ENCODE measurements at places on chromosomes 6 and 20.

GRCh38 chr6:149719531-149719930 lies 1.6 kb upstream of the LATS1 start:
- no peak for DNase-seq

GRCh38 chr20:9480066-9480465 lies 34.3 kb upstream of the LAMP5 start:
- DNase-seq: no peak

- DNase-seq: peak; percentile 79
These were observed 234.1 kb upstream of the BMP2 start for GRCh38 chr20:6533351-6533750.

DNA sequence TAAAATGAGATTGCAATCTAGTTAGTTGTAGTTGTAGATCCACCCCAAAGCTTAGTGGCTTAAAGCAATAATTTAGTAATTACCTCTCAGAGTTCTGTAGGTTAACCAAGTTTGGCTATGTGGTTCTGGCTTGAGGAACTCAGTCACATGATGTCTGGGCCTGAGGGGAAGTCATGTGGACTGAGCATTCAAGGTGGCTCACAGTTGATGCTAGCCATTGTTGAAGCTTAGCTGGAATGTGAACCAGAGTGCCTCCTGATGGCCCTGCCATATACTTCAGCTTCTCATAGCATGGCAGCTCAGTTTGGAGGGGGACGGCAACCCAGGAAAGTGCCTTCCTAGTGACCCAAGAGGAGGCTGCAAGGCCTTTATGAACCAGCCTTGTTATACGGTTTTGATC lies 263.2 kb upstream of the RNF217 start:
- no peak for DNase-seq

- no peak for DNase-seq
These were observed 54.3 kb downstream of the TCP11 start for GRCh38 chr6:35086636-35087360.

- DNase-seq: no peak
These were observed 56.6 kb downstream of the SLC23A2 start for GRCh38 chr20:4944518-4945313.

DNA sequence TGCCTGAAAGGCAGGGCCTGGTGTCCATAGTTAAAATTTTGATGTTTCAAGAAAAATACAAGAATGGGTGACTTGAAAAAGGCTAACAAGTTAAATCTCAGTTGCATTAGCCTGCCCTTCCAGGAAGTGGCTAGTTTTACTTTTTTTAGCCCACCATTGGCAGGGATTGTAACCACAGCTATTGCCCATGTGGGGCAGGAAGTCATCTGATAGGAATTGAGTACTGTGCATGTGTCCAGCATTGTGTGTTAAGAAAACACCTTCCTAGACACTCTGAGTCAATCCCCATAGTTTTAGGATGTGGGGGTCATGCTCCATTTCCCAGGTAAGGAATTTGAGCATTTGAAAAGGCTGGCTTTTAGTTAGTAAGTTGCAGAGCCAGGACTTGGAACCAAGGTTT lies 26.9 kb downstream of the LYRM2 start:
- DNase-seq: peak; percentile 88

GRCh38 chr6:113068570-113068969 lies 721.4 kb downstream of the RFPL4B start:
- DNase-seq: no peak

DNA sequence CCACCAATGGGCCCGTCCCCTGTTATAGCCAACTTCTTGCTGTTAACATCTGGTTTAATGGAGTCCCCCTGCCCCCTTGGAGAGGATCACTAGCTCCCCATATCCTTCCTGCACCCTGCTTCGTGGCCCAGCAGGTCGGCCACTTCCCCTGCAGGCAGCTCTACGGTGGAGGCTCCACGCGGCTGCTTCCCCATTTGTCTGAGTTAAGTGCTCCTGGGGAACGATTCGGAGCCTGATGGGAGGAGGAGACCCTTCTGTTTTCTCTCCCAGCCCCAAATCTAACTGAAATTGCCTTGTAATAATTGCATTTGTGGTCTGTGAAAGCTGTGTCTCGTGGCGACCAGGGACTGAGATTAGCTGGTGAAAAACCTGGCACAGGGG lies 74.6 kb downstream of the SULF2 start:
- no peak for DNase-seq

DNA sequence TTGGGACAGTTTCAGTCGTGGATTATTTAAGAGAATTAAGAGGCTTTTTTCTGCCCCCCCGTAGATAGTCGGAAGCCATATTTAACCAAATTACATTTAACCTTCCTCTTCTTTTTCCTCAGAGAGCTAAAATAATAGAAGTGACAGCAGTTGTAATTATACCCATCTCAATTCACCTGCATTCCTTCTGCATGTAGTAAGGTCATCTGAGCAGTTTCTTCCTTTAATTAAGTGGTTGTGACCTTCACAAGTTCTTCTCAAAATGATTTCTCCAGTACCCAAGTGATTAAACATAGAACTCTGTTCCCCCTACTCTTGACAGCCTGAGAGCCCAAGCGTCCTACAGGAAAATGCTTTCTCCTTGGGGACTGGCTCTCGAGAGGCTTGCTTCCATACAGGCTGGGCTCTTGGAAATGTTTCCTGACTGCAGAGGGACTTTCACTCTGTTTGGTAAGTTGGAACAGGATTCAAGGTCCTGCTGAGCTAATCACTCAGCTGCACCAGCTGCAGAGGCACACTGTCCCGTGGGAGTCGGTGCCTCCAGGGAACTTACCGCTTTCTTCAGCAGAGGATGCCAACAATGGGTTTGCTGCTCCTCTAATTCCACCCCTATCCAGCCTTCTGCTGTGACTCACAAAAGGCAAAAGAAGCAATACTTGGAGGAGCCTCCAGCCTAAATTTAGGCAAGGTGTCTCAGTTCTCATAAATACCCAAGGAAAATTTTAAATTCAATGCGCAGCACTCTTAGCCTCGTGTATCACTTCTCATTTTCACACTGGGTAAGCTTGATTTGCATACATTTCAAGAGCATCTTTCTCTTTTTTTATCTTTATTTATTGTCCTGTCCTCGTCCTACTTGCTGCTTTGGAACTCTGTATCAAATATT lies 414.9 kb downstream of the KIF16B start:
- no peak for DNase-seq

DNA sequence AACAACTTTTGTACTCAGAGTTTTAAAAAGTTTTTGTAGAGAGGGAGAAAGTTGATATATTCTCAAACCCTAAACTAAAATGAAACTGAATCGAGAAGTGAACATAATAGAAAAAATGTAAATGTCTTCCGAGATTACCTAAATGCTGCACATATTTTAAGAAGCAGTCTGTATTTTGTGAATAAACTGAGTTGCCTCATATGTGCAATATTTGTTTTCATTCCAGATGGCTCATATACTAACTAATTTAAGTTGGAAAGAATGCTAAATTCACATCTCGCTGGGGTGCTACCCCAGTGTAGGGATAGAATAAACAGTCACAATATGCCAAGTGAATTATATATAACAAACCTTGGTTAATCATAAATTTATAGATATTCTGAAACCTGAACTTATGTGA lies 285.9 kb upstream of the THEMIS start:
- DNase-seq: no peak

GRCh38 chr20:1792274-1792673 lies 102.9 kb upstream of the SIRPA start:
- DNase-seq: peak; percentile 13

DNA sequence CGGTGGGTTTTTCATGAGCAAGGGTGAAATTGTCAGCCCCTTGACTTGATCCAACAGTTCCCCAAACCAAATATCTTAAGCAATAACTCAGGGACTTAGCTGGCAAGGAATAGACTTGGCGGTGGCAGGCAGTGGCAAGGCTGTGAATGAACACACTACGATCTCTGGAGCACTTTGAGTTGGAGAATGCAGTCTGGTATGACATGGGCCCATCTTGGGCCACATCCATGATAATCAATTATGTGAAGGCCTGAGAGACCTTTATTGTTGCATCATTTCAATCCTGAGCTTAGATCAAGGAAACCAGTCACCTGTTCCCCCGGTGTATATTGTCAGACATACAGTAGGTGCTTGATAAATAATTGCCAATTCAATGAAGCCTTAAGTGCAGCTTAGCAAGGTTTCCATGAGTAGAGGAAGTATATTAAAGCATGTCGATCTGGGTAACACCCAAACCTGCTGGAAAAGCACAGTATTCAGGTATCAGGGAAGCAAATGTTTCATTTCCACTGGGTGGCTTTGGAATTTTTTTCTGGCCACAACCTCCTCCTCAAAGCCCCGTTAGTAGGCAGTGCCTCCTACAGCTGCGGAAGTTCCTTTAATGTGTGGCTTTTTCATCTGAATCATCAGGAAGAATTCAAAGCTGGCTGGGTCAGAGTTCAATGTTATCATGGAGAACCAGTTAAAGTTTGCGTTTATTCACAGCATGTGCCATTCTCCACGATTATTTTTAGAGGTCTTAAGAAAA lies 10.2 kb downstream of the CASS4 start:
- peak; percentile 88 for DNase-seq

DNA sequence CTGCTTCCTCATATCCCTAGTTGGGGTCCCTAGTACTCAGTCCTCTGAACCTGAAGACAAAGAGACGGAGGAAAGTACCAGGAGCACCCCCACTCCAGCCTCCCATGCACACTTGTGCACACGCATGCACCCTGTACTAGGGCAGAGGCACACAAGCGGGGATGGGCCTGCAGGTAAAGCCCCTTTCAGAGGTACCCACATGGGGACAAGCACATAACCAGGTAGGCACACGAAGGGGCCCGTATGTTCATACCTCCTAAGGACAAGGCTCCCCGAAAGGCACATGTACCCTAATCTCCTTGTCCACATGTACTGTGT lies 1.1 kb downstream of the TMEM151B start:
- no peak for DNase-seq

DNA sequence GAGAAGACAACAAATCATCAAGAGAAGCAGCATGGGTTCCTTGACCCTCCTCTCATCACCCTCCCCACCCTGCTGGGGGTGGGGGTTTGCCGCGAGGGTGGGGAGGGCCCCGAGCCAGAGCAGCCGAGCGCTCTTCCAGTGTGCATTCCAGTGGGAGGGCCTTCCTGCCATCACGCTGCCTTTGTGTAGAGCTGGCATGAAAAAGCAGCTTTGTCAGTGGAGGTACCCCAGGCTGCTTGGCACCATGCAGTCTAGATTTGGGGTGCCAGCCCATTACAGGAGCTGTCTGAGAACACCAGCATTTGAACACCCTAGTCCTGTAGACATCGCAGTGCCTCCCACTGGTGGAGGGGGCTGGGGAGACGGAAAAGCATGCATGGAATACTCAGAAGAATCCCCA lies 12.2 kb downstream of the BAK1 start:
- no peak for DNase-seq

DNA sequence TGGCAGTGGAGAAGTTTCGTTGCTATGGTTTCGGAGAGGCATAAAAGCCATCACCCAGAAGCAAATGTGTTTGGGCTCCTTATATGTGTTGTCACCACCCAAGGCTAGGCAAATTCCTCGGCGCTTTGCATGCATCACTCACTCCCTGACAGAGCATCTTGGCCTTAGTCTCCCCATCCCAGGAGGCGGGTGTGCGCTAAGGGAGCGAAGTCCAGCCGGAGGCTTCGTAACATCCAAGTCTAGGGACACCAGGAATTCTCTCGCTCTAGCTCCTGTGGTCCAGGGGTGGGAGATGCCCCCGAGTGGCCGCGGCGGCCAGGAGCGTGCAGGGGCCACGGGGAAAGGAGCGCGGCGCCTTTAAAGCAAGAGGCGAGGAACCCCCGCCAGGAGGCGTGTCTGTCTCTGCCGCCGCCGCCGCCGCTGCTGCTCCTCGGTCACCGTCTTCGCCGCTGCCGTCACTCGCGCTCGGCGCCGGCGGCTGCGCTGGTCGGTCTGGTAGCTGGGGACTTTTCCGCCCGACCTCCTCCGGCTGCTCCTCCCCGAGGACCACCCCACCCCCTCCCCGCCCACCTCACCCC lies at the start of gene GRIK2:
Gene GRIK2, plus strand, starts transcription at position 458 of the 578 bp plus-strand sequence.
- DNase-seq: peak; percentile 54

- DNase-seq: peak; percentile 53
These were observed 56.5 kb downstream of the SCML4 start for GRCh38 chr6:107767637-107768036.

DNA sequence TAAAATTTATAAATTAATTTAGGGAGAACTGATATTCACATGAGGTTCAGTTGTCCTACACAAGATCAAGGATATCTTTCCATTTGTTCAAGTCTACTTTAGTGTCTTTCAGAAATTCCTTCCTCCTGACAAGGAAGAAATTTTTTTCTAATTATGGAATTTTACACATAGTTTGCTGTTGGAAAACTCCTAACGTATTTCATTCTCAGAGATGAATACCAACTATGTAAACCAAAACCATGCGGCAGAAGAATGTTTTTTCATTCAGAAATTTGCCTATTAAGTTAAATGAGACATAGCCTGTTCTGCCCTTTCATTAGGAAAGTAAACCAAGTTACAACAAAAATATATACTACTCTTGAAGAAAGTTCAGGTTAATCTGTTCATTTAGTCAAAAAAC lies 111.2 kb upstream of the PRDM1 start:
- DNase-seq: no peak

GRCh38 chr6:25697537-25698340 lies 45.7 kb downstream of the SCGN start:
- DNase-seq: peak; percentile 28

DNA sequence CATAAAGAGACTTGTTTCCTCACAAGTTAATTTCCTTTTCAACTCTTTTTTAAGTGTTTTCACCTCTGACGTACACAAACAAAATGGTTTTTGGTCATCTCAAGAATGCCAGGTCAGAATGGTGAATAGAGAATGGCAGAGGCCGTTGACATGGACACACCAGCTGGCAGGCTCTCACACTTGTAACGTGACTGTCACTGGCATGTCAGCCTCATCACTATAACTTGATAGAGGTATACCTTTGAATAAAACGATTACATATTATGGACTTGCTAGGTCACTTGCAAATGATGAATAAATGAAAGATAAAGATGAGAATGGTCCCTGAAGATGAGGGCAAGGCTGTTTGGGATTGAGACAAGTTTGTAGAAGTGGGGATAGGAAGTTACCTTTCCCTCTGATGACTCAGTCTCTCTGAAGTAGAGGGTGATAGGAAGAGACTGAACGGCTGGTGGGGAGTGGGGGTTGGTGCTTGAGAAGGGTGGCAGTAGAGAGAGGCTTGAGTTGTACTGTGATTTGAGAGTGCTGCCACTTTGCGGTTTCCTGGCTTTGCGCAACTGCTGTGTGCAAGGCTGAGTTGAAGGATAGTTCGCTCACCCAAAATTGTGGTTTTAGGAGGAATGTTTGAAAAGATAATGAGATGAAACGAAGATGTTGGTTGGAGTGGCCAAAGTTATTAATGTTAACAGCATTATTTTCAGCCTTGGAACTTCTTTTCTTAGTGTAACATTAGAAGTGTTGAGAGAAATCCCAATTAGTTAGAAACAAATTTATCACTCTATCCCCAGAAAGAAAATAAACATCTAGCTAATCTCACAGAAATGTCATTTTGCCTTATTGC lies 30.3 kb downstream of the TBPL1 start:
- no peak for DNase-seq

- no peak for DNase-seq
These were observed 190.0 kb downstream of the PLCB4 start for GRCh38 chr20:9258901-9259300.
